ENCODE measurements at places on chromosomes 4 and X. TPM values are rescaled to one million over a fixed set of nuclear protein-coding genes. Genes with fewer than 3 reads are reported as not detected.

GRCh38 chrX:112812741-112813140 is 27.9 kb downstream of the AMOT start:
- DNase-seq = no peak

GRCh38 chr4:102441978-102442911 is 58.9 kb upstream of the NFKB1 start:
- no peak for DNase-seq

The TKTL1 gene
- not detected for total RNA-seq

DNA sequence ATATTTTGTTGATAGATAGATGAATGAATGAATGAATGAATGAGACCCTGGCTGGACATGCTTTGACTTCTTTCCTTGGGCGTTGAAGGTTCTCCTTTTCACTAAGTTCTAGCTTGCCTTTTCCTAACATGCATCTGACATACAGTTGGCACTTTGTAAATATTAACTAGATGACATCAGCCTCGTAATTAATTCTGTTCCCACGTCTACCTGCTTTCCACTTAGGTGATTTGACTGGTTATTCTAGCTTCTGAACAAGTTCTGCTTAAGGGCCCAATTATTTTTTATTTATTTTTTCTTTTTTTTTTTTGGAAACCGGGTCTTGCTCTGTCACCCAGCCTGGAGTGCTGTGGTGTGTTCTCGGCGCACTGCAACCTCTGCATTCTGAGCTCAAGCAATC is 13.9 kb upstream of the RASL11B start:
- no peak for DNase-seq

The DCAF8L2 gene
- total RNA-seq = not detected

The PPEF2 gene
- total RNA-seq = not detected

- DNase-seq = no peak
These were observed 152.5 kb upstream of the SPRY1 start for GRCh38 chr4:123244137-123244536.
